ENCODE measurements at places on chromosomes 2 and 18. TPM values are rescaled to one million over a fixed set of nuclear protein-coding genes. Genes with fewer than 3 reads are reported as not detected.

GRCh38 chr18:78074400-78075020 is 824.9 kb downstream of the GALR1 start:
- DNase-seq, result no peak

DNA sequence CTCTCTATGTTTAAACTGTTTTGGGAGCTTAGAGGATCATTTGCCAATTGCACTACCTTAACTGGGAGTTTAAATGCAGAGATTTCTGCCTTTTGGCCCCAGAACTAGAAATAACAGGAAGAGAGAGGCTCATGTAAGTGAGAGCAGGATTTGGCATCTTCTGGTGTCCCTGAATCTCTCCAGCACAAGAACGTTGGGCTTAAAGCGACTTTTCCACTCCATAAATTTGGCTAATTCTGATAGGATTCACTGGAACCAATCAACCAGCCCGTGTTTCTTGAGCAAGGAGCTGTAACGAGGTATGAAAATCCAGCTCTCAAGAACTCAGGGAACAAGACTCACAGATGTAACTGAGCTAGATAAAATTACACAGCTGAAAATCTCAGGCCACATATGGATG is 181.0 kb downstream of the C1D start:
- DNase-seq, result no peak

DNA sequence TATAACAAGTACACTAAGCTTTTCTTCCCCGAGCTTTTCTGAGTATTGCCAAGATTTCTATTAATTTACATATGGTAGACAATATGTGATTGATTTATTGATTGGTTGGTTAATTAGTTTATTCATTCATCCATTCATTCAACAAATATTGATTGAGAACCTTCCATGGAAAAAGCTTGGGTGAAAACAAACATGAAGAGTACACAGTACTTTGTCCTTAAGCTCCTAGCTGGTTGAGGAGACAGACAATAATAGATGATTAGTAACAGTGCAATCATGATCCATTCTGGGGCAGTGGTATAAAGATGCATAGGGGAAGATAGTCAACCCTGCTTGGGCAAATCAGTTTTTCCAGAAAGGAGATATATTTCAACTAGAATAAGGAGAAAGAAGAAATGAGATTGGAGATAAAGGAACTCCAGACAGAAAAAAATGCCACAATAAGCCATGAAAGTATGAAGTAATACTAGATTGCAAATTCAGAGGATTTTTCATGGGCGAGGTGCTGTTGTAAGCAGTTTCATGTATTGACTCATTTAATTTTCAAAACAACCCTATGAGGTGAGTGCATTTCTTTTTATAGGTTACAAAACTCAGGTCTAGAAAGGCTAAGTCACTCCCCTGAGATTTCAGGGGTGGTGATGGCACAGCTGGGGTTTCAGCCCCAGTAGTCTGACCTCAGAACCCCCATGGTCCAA is 129.5 kb downstream of the RND3 start:
- peak; percentile 5 for DNase-seq

GRCh38 chr2:29446847-29447246 is 331.6 kb downstream of the CLIP4 start:
- no peak for DNase-seq

- DNase-seq, result peak; percentile 97
Measured at GRCh38 chr2:9594366-9595054, 36.3 kb downstream of the YWHAQ start.

GRCh38 chr18:32437100-32437834 is 33.4 kb downstream of the GAREM1 start:
- DNase-seq, result no peak

DNA sequence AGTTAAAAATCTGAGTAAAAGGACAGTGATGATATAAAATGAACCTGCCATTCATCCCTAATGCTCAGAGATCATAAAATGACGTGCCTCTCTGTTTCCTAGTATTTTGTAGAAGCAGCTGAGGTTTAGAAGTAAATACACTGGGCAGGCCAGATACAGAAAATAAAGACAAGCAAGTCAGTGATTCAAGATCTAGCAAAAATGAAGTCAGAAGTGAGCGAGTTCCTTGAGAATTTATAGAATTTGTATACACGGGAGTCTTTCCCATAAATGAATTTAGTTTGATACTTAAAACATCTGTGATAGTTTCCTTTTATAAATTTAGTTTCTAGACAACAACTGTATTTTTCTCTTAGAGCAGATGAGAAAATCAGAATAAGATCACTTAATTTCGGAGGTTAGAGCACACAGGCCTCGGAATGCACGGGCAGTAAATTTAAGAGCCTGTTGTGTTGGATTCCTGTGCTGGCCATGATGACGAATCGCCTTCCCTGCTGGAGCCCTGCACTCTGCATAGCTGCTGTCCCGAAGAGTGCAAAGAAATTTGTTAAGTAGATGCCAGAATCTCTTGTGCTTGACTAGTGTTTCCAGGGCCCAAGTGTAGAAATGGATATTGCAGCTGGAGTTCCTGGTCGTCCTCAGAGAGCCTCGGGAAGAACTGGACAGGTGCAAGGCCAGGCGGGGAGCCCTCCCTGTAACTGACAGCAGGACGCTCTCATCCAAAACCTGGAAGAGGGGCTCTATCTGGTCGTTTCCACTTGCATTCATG is 83.7 kb upstream of the RBM44 start:
- peak; percentile 88 for DNase-seq

- DNase-seq, result peak; percentile 79
Measured at GRCh38 chr2:51722311-51722710, 690.4 kb upstream of the NRXN1 start.

DNA sequence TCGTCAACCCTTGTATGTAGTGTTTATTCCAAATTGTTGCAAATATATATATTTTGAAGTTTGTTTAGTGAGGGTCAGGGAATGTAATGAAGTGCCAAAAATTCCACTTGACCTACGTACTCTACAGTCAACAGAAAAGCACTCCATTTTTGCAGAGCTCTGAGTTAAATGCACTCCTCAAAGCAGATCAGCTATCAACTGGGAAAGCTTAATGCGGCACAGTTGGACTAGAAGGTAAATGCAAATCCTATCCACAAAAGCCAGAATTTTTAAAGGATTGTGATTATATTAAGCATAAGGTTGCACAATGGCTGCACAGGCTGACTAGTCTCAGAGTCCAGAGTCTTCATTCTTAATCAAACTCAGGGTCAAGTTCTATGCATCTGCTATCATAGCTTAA is 577.1 kb downstream of the ARHGAP15 start:
- no peak for DNase-seq

- DNase-seq, result peak; percentile 58
Measured at GRCh38 chr2:173972636-173973035, 7.5 kb upstream of the SP3 start.

The MYOM1 gene
- total RNA-seq, result 0.57 TPM

The TFCP2L1 gene
- total RNA-seq, result 0.05 TPM

The HOXD4 gene
- not detected for total RNA-seq

The DPP4 gene
- 6.7 TPM for total RNA-seq

The IL1R2 gene
- total RNA-seq, result not detected

The BOK gene
- 64.9 TPM for total RNA-seq

The HAAO gene
- total RNA-seq, result 1.3 TPM

All from astrocyte (in vitro differentiated cells and primary cell).